ENCODE measurements at places on chromosomes 11 and 22.
A peak's percentile ranks its signal among the peaks of the same experiment; 100 is the strongest.

DNA sequence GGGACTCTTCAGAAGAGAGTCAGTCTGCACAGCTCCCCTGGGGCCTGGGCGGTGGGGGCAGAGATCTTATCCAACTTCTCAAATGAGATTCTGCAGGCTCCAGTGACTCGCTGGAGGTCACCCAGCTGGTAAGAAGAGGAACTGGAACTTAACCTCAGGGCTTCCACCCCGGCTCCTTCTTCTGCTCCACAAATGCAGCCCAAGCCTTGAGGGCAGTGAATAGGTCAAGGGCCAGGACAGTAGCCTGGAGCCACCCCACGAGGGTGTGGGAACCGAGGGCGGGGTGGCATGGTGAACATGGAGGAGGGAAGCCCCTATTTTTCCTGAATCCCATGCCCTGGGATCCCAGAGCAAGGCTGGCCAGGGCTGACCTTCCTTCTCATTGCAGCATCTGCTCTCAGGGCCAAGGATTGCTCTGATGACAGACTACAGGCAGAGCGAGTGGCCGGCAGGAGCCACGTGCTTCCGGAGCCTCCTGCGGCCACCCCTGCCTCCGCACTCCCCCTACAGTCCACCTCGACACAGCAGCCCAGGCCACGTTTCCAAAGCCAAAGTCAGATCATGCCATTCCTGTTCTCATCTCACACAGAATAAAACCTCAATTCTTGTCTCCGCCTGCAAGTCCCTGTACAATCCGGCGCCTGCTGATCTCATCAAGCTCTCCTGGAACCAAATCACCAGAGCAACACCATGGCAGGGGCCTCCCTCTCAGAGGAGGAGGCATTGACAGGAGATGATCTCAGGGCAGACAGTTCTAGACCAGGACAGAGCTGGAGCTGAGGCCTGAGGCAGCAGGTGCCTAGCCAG lies 21.1 kb upstream of the UPK3A start:
- DNase-seq: no peak

DNA sequence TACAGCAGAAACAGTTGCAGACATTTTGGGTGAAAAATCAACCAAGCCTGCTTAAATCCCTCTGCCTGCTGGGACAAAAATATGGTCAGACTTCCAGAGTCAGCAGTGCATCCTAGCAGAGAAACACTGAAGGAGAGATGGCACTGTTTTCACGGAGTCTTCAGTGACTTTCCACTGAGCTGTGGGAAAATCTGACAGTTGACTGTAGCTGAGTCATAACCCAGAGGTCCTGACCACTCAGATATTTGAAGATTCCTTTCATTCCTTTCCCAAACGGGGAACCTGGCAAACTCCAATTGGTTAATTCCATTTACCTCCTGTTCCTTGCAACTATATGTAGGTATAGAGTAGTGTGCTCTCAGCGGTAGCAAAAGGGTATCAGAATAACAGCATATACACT lies 20.9 kb upstream of the UPB1 start:
- no peak for DNase-seq

DNA sequence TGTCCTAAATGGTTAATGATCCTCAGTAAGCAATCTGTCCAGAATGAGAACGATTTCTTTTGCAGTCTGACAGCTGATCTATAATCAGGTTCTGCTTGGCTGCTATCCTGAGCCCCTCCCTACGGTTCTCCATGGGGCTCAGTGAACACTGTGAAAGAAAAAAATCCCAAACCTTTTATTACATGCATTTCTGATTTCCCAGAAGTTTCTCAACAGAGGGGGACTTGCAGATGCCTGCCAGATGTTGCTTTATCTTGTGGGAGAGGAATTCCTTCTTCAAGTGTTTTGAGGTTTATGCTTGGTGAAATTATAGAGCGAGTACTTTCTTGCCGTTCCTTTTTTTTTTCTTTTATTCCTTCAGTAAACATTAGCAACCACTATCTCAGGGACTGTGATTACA lies 531.9 kb upstream of the ISX start:
- DNase-seq: no peak

GRCh38 chr11:12241401-12241800 lies 131.0 kb downstream of the MICAL2 start:
- DNase-seq: no peak

DNA sequence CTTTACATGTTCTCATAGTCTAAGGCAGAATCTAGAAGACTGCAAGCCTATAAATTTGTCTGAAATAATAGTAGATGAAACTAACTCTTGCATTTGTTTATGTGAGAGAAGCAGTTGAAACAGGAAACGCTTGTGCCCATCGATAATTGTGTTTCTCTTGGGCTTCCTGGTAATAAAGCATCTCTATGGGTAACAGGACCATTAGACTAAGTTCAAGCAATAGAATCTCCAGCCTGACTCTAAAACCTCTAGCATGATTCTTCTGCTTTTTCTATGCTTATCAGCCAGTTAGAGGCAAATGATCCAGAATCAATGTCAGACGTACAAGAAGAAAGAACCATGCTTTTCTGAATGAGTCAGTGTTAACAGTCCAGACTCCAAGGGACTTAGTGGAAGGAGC lies 1734.4 kb downstream of the LRRC4C start:
- DNase-seq: no peak

GRCh38 chr11:3223932-3224381 lies 5.3 kb upstream of the MRGPRG start:
- DNase-seq: no peak

GRCh38 chr11:64304032-64304315 lies 1.4 kb upstream of the ESRRA start:
- DNase-seq: no peak

DNA sequence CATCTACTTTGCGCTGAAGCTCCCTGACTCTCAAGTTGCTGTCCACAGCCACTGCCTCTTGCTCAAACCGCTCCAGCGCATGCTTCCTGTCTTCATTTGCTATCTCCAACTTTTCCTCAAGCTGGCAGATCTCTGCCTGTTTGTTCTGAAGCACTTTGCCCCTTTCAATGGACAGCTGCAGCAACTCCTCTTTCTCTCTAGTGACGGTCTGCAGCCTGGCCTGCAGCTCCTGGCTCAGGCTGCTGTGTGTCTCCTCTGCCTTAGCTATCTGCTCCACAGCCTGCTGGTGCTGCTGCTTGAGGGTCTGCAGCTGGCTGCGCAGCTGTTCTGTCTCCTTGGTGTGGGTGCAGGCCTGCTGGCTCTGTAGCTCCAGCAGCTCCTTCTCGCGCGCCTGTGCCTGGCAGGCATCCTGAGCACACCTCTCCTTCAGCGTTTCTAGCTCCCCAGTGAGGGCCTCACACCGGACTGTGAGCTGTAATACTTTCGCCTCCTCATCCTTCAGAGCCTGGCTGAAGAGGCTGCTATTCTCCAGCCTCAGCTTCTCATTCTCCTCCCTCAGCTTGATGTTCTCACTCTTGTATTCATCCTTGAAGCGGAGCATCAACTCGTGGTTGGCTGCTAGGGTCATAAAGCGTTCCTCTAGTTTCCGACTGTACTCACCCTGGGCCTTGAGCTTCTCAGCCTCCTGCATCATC lies 723 bp downstream of the CCDC89 start:
- DNase-seq: no peak

DNA sequence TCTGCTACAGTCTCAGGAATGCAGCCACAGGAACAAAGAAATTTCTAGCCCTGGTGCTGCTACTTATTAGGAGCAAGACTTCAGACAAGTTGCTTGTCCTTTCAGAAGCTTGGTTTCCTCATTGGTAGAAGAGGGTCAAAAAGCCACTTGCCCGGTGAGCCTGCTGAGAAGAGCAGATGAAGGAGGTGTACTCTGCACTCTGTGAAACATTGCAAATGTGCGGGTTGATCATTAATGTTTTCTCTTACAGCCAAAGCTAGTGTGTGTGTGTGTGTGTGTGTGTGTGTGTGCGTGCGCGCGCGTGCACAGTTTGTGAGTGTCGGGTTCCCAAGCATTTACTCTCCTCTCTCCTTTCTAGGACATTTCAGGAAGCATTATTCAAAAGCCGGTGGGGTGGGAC lies 86.3 kb upstream of the NNMT start:
- no peak for DNase-seq

DNA sequence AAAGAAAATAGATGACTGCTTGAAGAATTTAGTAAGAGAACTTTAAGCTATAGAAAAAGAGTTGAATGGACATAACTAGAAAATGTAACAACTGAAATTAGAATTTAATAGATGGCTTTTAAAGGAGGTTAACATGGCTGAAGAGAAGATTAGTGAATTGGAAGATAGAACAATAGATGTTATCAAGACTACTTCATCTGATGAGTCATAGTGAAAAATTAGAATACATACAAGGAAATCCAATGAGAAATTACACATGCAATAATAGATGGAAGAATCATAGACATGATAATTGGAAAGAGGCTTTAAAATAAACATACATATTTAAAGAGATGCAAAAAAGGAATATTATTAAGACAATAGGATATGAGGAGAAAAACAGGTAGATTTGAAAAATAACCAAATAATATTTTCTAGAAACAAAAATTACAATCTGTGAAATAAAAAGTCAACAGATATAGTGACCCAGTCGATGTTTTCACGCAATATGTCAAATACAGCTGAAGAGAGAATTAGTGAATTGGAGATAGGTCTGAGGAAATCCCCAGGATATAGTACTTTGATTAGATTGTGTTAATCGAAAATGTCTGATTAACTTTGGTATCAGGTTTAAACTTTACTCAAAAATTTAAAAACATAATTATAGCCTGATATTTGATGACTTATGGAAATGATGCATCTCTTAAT lies 28.2 kb downstream of the CAT start:
- no peak for DNase-seq

- peak; percentile 44 for DNase-seq
Measured at GRCh38 chr11:9263840-9264315, 1.3 kb downstream of the DENND5A start.

GRCh38 chr22:19994851-19995610 lies 21.6 kb downstream of the ARVCF start:
- DNase-seq: no peak

DNA sequence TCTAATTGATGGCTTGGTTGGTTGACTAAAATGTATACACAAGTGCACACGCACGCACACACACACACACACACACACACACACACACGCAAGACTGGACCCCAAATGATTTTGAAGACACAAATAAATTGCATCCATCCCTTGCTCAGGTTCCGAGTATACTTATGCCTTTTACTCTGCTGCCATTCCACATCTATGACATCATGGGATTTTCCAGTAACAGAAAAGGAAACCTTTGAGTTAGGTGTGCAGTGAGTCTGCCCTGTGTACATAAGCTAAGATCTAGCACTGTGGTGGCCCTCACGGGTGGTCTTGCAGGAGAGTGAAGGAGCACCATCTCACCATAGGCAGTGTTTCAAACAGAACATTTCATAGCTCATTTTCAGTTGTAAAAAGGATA lies 20.5 kb upstream of the LARGE1 start:
- no peak for DNase-seq

- DNase-seq: peak; percentile 52
Measured at GRCh38 chr22:39900306-39901227, at the start of gene GRAP2. GRAP2 (plus strand) TSS chr22:39901084; CDS start chr22:39947107, 46,023 bp downstream.

DNA sequence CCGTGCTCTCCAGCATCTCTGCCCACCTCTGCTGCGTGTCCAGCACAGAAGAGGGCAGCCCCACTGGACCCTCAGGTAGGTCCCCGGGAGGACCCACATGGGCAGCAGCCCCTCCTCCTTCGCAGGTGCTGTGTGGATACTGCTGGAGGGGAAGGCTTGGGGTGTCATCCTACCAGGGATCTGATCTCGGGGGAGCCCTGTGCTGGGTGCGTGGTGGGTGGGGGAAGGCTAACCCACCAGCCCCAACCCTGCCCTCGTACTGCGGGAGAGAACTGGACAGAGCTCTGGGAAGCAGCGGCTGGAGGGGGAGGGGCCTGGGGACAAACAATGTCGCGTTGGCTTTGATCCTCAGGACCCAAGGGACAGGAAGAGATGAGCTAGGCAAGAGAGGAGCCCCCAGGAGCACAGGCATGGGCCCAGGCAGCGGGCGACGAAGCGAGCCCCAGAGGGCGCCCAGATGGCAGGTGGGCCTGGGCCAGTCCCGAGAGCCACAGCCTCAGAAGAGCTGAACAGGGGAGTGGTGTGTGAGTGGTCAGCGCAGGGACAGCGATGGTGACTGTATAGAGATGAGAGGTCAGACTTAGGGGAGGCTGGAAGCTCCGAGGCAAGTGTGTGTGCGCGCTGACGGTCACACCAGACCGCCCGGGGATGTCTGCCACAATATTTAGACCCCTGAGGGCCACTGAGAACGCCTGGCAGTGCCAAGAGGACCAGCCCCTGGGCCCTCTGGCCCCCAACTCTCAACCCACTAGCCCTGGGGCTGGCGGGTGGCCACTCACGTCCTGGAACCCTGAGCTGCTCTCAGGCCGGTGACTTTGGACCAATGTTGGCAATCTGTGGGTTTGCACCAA lies 1.4 kb upstream of the PIM3 start:
- no peak for DNase-seq

DNA sequence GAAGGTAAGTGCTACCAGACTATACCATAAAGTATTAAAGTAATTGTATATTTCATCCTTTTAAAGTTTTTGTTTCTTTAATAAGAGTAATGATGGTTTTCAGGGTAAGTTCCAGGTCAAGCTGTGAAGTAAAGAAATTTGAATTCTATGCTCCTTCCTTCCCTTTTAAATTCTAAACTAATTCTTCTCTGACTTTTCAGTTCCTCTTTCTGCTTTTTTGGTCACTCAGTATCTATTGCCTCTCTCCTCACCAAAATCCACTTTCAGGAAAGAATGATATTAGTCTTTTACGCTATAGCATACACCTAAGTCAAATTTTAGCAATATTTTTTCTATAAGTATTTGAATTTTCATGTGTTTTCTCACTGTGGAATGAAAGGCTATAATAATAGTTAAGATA lies 8.2 kb downstream of the MMP8 start:
- DNase-seq: no peak

GRCh38 chr11:109247071-109247470 lies 174.9 kb upstream of the C11orf87 start:
- DNase-seq: no peak

DNA sequence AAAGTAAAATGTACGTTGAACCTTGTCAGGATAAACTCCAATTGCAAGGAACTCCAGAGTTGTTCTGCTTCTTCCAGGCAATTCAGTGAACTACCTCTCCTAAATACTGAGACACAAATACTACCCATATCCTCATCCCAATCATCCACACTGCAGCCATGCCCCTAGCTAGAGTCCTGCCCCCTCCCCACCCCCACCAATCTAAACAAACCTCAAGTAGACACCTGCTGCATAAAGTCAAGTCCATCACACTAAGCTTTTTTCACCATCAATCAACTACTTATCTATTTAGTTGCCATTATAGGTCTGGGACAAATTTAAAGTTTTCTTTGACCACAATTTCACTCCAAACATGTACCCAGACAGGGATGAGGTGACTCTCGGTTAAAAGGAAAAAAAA lies 93.2 kb upstream of the APOA1 start:
- no peak for DNase-seq

Data from stimulated activated CD4-positive, alpha-beta T cell treated with anti-CD3 and anti-CD28 coated beads, Interleukin-15, amount 100 ng/mL, for 48 hours (primary cell).